Stomach (tissue), 19 donors: ENCODE measurements at places on chromosomes 7 and 10. TPM values are rescaled to one million over a fixed set of nuclear protein-coding genes. Genes with fewer than 3 reads are reported as not detected.

The RNF133 gene
- 11.6 TPM for total RNA-seq

GRCh38 chr7:143257501-143257900 is 5.7 kb upstream of the GSTK1 start:
- DNase-seq = no peak
- no peaks in the 10 kb centered on the region for H3K27me3 ChIP-seq
- H3K36me3 ChIP-seq = no peaks in the 10 kb centered on the region
- no peak overlapping the region for H3K27ac ChIP-seq
- no peaks in the 10 kb centered on the region for H3K4me1 ChIP-seq

DNA sequence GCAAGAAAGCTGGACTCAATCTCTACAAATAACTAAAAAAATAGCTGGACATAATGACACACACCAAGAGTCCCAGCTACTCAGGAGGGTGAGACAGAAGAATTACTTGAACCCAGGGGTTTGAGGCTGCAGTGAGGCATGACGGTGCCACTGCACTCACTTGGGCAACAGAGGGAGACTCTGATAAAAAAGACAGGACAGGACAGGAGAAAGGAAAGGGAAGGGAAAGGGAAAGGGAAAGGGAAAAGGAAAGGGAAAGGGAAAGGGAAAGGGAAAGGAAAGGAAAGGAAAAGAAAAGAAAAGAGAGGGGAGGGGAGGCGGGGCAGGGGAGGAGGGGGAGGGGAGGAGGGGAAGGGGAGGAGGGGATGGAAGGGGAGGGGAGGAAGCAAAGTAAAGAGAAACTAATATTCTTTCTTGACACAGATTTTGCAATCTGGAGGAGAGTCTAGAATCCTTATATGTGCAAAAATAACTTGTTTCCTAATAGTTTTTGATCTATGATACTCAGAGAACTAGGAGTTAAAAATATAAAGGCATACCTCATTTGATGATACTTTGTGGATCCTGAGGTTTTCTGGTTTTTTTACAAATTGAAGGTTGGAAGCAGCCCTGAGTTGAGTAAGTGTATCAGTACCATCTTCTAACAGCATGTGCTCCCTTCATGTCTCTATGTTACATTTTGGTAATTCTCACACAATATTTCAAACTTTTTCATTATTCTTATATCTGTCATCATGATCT is 8.0 kb downstream of the SAR1A start:
- peak overlapping the region; percentile 25 for H3K27ac ChIP-seq
- no peak for DNase-seq
- H3K4me1 ChIP-seq = peaks cover 61% of the 10 kb centered on the region
- H3K27me3 ChIP-seq = no peaks in the 10 kb centered on the region
- H3K4me3 ChIP-seq = no peak overlapping the region

- no peaks in the 10 kb centered on the region for H3K27me3 ChIP-seq
- no peaks in the 10 kb centered on the region for H3K36me3 ChIP-seq
- no peak for DNase-seq
- no peak overlapping the region for H3K4me3 ChIP-seq
- no peak overlapping the region for H3K27ac ChIP-seq
- peaks cover 34% of the 10 kb centered on the region for H3K4me1 ChIP-seq
Measured at GRCh38 chr7:116273918-116274301, 63.6 kb downstream of the TES start.

The EPO gene
- total RNA-seq = not detected

The SLC29A3 gene
- not detected for total RNA-seq

DNA sequence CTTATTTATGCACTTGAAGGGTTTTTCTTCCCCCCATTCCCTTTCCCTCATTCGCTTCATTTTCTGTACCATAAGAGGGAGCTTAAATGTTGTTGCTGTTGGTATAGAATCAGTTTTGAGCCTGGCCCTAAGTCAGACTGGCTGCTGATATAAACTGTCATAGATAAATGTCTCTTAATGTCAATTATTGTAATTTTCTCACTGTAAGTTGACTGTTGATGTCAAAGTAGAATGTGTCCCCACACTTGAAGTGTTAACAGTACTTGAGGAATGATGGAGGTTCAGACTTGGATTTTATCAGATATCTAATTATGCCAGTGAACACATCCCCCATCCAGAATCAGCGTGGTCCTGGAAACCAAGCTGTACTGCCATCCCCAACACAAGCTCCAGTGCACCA is 87.8 kb downstream of the PRR15 start:
- no peaks in the 10 kb centered on the region for H3K27me3 ChIP-seq
- no peak overlapping the region for H3K27ac ChIP-seq
- H3K4me1 ChIP-seq = no peaks in the 10 kb centered on the region
- H3K4me3 ChIP-seq = no peak overlapping the region
- H3K36me3 ChIP-seq = no peaks in the 10 kb centered on the region
- no peak for DNase-seq

The NPM3 gene
- total RNA-seq = not detected

- H3K27ac ChIP-seq = peak overlapping the region; percentile 77
- H3K4me1 ChIP-seq = peaks cover 100% of the 10 kb centered on the region
- peaks cover under 1% of the 10 kb centered on the region for H3K36me3 ChIP-seq
- DNase-seq = no peak
Measured at GRCh38 chr10:104328646-104328895, 9.7 kb downstream of the ITPRIP start.

- no peaks in the 10 kb centered on the region for H3K27me3 ChIP-seq
- no peak overlapping the region for H3K4me3 ChIP-seq
- no peaks in the 10 kb centered on the region for H3K36me3 ChIP-seq
Measured at GRCh38 chr7:9600974-9601373, 1167.6 kb downstream of the NXPH1 start.

DNA sequence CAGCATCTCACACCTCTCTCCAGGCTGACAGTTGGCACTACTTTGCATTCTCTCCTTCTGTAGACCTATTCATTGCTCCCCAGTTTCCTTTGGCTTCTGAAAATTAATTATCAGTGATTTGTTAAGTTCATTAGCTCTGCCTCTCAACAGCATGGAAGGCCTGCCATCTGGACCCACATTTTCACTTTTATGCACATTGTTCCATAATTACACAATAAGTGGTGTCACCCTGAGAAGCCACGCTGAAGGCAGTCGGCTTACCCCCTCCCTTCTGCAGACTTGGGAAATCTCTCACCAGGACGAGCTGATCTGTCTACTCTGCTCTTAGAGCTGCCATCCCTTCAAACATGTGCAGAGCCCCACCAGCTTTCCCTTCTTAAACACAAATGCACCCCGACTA is 64.7 kb downstream of the SLIT1 start:
- H3K36me3 ChIP-seq = no peaks in the 10 kb centered on the region
- H3K27me3 ChIP-seq = no peaks in the 10 kb centered on the region
- H3K27ac ChIP-seq = no peak overlapping the region
- H3K4me3 ChIP-seq = no peak overlapping the region
- H3K4me1 ChIP-seq = no peaks in the 10 kb centered on the region
- DNase-seq = no peak

DNA sequence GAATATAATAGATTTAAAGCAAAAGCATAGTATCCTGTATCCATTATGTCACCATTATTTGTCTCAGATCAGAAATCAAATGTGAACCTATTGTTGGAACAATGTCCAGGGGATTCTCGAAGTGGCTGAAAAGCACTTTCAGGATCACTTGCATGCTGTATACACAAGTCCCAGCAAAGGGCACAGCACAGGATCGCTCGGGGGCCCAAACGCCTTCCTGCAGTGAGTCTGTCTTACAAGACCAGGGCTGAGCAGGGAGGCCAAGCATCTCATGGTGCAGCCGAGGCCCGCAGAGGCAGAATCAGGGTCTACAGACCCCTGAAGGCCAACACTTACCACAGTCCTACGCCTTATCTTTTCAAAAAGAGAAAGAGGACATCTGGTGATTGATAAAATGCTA is 92.3 kb downstream of the TNS3 start:
- H3K4me1 ChIP-seq = peaks cover 62% of the 10 kb centered on the region
- no peaks in the 10 kb centered on the region for H3K27me3 ChIP-seq
- no peaks in the 10 kb centered on the region for H3K36me3 ChIP-seq

GRCh38 chr7:2452074-2452507 is 24.1 kb downstream of the GRIFIN start:
- DNase-seq = no peak
- H3K27me3 ChIP-seq = no peaks in the 10 kb centered on the region
- peak overlapping the region; percentile 37 for H3K4me3 ChIP-seq
- H3K36me3 ChIP-seq = no peaks in the 10 kb centered on the region

- H3K4me3 ChIP-seq = no peak overlapping the region
- DNase-seq = no peak
- H3K4me1 ChIP-seq = no peaks in the 10 kb centered on the region
- H3K36me3 ChIP-seq = no peaks in the 10 kb centered on the region
- no peaks in the 10 kb centered on the region for H3K27me3 ChIP-seq
Measured at GRCh38 chr10:50453940-50454339, 169.8 kb downstream of the SGMS1 start.

GRCh38 chr10:31929261-31930022 is 811 bp upstream of the ARHGAP12 start:
- peak overlapping the region; percentile 87 for H3K4me3 ChIP-seq
- H3K4me1 ChIP-seq = peaks cover 51% of the 10 kb centered on the region
- no peaks in the 10 kb centered on the region for H3K27me3 ChIP-seq
- DNase-seq = peak; percentile 75
- H3K36me3 ChIP-seq = no peaks in the 10 kb centered on the region
- peak overlapping the region; percentile 98 for H3K27ac ChIP-seq

DNA sequence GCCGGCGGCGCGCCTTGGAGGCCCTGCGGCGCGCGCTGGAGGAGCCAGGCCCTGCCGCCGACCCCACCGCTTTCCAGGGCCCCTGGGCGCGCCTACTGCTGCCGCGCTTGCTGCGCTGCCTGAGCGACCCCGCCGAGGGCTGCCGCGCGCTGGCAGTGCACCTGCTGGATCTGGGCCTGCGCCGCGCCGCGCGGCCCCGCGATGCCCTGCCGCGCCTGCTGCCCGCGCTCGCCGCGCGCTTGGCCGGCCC is 280 bp downstream of the DNAAF5 start:
- peak overlapping the region; percentile 85 for H3K4me3 ChIP-seq
- no peak for DNase-seq
- peaks cover 35% of the 10 kb centered on the region for H3K4me1 ChIP-seq
- H3K27ac ChIP-seq = peak overlapping the region; percentile 84
- peaks cover 31% of the 10 kb centered on the region for H3K36me3 ChIP-seq
- H3K27me3 ChIP-seq = no peaks in the 10 kb centered on the region

DNA sequence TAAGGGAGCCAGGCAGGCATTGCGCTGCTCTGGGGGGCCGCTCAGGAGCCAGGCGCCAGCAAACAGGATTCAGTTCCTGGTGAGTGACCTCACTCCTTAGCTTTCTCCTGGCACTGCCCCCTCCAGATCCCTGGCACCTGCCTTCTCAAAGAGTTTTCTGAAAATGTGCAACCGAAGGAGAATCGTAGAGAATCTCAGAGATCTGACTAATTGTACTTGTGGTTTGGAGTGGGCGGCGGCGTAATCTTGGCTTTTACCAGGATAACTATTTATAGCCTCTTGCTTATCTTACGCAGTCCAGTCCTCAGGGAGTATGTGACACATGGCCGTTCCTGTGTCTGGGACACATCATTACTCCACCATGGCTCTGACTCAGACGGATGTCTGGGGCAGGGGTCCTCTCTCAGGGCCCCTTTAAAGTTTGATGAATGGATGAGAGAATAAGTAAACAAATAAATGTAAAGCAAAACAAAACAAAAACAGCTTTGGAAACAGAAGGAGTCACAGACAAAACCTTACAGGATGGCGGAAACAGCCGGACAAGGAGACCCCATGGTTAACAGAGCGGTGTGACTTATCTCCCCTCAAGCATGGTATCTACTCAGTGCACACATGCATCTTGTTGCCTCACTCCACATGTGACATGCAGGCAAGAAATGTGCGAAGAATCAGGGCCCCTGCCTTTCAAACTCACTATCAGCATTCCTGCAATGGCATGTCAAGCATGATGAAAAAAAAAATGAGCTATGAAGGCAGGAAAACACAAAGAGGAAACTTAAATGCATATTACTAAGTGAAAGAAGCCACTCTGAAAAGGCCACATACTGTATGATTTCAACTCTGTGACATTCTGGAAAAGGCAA is 99.7 kb downstream of the TNS3 start:
- peak overlapping the region; percentile 82 for H3K27ac ChIP-seq
- peaks cover 99% of the 10 kb centered on the region for H3K4me1 ChIP-seq
- no peaks in the 10 kb centered on the region for H3K27me3 ChIP-seq

The CHST3 gene
- total RNA-seq = 4.9 TPM

GRCh38 chr10:130371666-130372065 is 235.5 kb downstream of the GLRX3 start:
- no peaks in the 10 kb centered on the region for H3K27me3 ChIP-seq
- H3K27ac ChIP-seq = no peak overlapping the region
- H3K4me1 ChIP-seq = no peaks in the 10 kb centered on the region
- no peak overlapping the region for H3K4me3 ChIP-seq

The CYP17A1 gene
- not detected for total RNA-seq

DNA sequence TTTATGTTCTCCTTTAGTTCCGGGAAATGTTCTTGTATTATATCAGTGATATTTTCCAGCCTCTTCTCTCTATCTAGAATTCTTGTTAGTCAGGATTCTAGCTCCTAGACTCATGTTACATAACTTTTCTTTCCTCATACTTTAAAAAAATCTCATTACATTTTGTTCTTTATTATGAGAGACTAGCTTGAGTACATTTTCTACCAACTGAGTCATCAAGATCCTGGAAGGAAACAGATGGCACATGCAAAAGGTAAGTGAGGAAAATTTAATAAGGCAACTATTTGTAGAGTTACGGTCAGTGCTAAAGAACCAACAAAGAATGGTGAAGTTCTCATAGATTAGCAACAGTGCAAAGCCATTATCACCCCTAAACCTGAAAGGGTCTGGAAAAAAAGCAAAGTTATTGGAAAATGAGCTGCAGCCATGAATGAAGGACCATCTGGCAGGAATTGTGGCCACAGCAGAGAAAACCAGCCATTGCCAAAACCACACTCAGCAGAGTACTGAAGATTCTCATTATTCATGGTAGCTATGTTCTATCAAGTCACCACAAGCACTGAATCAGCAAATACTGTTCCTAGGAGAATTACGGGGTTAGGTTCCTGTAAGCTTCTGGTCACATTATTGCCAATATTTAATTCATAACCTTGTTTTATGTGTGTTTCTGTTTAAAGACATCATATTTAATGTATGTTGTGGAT is 98.3 kb upstream of the C7orf33 start:
- H3K27me3 ChIP-seq = peaks cover 19% of the 10 kb centered on the region
- H3K36me3 ChIP-seq = no peaks in the 10 kb centered on the region
- no peak overlapping the region for H3K4me3 ChIP-seq
- H3K4me1 ChIP-seq = no peaks in the 10 kb centered on the region
- no peak overlapping the region for H3K27ac ChIP-seq

- no peak overlapping the region for H3K27ac ChIP-seq
- H3K4me1 ChIP-seq = peaks cover 5% of the 10 kb centered on the region
- no peak for DNase-seq
- no peaks in the 10 kb centered on the region for H3K27me3 ChIP-seq
- H3K36me3 ChIP-seq = peaks cover 47% of the 10 kb centered on the region
Measured at GRCh38 chr7:102456327-102456726, 8.3 kb downstream of the ALKBH4 start.

The LDB3 gene
- total RNA-seq = 8.5 TPM

GRCh38 chr7:100433592-100434296 is 2.6 kb downstream of the PPP1R35 start:
- no peak overlapping the region for H3K27ac ChIP-seq
- no peak for DNase-seq
- peaks cover 43% of the 10 kb centered on the region for H3K36me3 ChIP-seq
- no peaks in the 10 kb centered on the region for H3K27me3 ChIP-seq
- peaks cover 36% of the 10 kb centered on the region for H3K4me1 ChIP-seq
- no peak overlapping the region for H3K4me3 ChIP-seq

The SRGN gene
- total RNA-seq = 11.0 TPM

GRCh38 chr10:60662917-60663614 is 115.2 kb upstream of the CDK1 start:
- H3K36me3 ChIP-seq = no peaks in the 10 kb centered on the region
- no peak for DNase-seq
- H3K4me3 ChIP-seq = no peak overlapping the region
- H3K27ac ChIP-seq = no peak overlapping the region
- H3K27me3 ChIP-seq = no peaks in the 10 kb centered on the region
- peaks cover 5% of the 10 kb centered on the region for H3K4me1 ChIP-seq

GRCh38 chr7:129925416-129926002 is 27.3 kb downstream of the UBE2H start:
- no peak overlapping the region for H3K4me3 ChIP-seq
- H3K4me1 ChIP-seq = peaks cover 7% of the 10 kb centered on the region
- H3K27me3 ChIP-seq = no peaks in the 10 kb centered on the region
- DNase-seq = peak; percentile 71
